Lung microvascular endothelial cell (primary cell): ENCODE measurements at places on chromosomes 2 and 18. TPM values are rescaled to one million over a fixed set of nuclear protein-coding genes. Genes with fewer than 3 reads are reported as not detected.

GRCh38 chr18:55605733-55606338 lies 17.8 kb upstream of the TCF4 start:
- no peak for DNase-seq

DNA sequence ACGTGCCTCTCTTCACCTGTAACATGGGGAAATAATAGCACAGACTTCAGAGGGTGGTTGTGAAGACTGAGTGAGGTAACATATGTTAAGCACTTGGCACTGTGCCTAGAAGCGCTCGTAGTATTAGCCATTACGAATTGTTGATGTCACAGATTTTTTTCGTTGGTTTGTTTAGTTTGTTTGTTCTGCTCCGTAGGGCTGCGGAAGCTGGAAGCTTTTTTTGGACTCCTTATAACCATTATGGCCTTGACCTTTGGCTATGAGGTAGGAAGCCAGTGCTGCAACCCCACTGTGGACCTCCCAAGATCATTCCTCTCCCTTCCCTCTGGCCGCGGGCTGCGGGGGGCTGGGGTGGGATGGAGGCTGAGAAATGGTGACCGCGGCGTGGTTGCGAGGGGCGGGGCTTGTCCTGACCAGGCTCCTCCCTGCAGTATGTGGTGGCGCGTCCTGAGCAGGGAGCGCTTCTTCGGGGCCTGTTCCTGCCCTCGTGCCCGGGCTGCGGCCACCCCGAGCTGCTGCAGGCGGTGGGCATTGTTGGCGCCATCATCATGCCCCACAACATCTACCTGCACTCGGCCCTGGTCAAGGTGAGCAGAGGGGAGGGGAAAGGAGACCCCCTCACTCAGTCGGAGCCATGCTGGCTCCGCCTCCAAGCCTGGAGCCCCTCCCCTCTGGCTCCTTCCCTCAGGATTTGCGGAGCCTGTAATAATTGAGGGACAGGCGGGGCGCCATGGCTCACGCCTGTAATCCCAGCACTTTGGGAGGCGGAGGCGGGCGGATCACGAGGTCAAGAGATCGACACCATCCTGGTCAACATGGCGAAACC lies 5.5 kb downstream of the SLC11A1 start:
- DNase-seq = peak; percentile 75

DNA sequence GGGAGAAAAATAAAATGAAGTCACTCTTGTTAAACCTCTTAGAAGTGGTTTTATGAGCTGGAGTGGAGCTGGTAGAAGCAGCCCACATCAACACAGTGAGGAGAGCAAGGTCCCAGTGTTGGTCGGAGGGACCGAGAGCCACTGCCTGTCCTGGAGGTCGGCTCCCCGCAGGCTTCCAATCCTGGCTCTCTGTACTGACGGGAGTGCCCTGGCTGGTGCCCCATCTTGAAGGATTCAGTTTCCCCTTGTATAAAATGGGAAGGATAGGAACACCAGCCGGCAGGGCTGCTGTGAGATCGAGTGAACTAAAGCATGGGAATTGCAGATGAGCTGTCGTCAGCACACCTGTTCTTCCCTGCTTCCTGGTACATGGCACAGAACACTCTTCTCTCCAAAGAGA lies 104.3 kb upstream of the ID2 start:
- DNase-seq = no peak

DNA sequence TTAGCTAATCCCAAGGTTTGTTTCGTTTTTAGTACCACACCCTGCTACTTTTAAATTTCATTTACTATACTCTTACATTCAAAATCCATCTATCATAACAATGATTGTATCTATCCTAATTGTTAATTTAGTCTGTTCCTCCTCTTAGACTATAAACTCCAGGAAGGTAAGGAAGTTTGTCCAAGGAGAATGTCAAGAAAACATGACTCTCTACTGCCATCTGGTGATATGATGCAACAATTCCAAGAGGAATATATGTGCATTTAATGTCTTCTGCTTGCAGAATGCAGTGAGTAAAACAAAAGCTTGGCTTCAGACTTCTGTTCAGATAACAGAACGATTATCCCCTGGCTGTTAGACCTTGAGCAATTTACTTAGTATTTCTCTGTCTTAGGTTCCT lies 1267.1 kb downstream of the LRP1B start:
- peak; percentile 52 for DNase-seq

- peak; percentile 73 for DNase-seq
These were observed 2.3 kb downstream of the MYO1B start for GRCh38 chr2:191247381-191248057.

The CIAO1 gene
- 59.3 and 89.5 TPM in 2 replicates for total RNA-seq

DNA sequence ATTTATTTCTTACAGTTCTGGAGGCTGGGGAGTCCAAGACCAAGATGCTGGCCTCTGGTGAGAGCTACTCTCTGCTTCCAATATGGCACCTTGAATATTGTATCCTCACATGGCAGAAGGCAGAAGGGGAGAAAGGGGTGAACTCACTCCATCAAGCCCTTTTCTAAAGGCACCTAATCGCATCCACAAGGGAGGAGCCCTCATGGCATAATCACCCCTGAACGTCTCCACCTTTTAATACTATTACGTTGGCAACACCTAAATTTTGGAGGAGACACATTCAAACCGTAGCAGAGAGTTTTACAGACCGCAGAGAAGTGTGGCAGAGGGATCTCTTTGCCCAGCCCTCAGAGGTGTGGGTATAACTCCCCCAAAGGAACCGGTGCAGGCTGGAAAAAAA lies 142.6 kb upstream of the BCL2L11 start:
- no peak for DNase-seq

The SLC5A7 gene
- total RNA-seq = not detected in 2 replicates

DNA sequence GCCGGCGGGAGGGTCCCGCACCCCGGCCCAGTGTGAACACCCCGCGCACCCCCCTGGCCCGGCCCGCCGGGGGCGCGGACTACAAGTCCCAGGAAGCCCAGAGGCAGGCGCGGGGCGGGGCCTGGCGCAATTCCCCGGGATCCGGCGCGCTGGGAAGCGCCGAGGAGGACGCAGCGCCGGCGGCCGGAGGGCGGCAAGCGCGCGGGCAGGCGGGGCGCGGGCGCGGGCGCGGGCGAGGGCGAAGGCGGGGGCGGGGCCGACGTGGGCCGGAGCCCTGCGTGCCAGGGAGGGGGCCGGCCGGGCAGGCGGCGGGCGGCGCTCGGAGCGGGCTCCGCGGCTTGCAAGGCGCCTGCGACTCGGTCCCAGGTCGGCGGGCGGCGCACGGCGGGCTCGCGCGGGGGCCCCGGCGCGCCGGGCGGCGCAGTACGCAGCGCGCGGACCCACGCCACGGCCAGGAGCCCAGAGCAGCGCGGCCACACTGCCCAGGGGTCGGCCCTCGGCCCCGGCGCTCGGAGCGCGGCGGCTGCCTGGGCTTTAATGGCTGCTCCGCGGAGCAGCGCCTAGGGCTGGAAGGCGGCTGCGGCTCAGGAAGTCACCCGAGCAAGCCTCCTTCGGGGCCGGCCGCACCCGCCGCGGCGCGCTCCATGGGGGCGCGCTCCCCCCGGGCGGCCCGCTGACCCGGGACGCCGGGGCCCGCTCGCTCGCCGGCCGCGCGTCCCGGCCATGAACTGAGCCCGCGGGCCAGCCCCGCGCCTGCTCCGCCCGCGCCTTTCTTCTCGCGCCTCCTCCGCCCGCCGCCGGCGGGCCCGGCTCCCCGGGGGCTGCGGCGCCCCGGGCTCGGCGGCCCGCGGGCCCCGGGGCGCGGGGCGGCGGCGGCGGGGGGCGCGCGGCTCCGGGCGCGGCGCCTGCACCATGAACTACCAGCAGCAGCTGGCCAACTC lies at the start of gene AGAP1:
Gene AGAP1 (plus strand): TSS at position 269 of the 941 bp plus-strand sequence.
- peak; percentile 89 for DNase-seq

The BOK gene
- total RNA-seq = 37.7 and 113 TPM in 2 replicates

- no peak for DNase-seq
These were observed 225.9 kb downstream of the NEDD4L start for GRCh38 chr18:58269931-58270330.
